ENCODE measurements at places on chromosomes 6 and 20. TPM values are rescaled to one million over a fixed set of nuclear protein-coding genes. Genes with fewer than 3 reads are reported as not detected.

DNA sequence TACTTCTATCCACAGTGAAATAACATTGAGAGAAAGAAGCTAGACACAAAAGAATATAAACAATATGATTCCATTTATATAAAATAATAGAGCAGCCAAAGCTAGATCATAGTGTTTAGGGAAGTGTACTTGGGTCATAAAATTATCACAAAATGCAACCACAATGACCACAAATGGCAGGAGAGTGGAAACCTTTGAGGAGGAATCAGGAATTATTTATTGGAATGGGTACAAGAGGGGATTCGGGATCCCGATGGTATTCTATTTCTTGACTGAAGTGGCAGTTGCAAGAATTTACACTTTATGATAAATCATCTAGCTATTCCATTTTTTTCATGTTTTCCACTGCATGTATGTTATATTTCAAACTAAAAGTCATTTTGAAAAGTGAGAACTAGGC is 76.1 kb downstream of the IPCEF1 start:
- no peak for DNase-seq

GRCh38 chr6:84804720-84805119 is 40.3 kb upstream of the TBX18 start:
- no peak for DNase-seq

DNA sequence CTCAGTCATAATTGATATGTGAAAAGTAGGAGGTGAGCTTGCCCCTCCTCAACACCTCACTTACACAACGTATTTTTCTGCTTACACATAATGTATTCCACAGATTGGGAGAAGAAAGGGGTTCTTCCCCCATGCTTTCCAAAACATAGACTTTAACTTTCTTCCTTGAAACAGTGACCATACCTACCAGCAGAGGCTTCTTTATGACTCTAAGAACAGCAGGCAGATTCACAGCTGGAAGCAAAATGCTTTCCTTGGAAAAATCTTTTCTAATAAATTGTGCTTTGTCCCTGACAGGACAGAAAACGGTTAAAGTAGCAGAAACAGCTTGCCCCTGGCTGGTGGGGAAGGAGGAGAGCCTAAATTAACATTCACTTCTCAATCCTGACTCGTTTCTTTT is 629.1 kb upstream of the IMPG1 start:
- no peak for DNase-seq

DNA sequence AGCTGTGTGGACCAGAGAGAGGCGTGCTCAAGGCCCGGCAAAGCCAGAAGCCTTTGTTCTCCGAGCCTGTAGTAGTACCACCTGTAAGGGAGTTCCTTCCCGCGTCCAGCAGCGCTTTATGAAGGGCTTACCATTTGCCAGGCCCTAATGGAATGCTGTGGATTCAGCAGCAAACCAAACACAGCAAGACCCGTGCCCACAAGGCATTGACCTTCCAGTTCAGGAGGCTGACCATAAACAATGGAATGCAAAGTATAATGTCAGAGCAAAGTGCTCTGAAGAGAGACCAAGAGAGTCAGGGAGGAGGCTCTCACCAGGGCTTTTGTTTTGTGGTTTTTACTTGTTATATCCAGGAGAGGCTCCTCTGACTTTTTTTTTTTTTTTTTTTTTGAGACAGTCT is 209.8 kb downstream of the ZMYND8 start:
- DNase-seq: no peak

DNA sequence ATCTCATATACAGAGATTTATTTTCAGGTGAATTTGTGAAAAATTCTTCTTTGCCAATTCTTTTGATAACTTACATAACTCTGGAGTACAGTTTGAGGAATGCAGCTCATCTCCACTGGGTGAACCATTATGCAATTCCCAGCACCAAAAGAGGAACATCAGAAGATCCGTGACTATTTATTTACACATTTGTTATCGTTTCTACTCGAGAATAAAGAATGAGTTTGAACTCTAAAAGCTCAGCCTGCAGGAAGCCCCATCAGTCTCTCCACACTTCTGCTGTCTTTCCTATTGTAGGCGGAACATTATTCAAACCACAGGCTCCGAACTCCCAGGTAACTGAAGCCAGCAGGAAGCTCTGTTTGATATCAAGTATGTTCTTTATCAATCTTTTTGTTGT is 95.9 kb upstream of the IFNGR1 start:
- no peak for DNase-seq

DNA sequence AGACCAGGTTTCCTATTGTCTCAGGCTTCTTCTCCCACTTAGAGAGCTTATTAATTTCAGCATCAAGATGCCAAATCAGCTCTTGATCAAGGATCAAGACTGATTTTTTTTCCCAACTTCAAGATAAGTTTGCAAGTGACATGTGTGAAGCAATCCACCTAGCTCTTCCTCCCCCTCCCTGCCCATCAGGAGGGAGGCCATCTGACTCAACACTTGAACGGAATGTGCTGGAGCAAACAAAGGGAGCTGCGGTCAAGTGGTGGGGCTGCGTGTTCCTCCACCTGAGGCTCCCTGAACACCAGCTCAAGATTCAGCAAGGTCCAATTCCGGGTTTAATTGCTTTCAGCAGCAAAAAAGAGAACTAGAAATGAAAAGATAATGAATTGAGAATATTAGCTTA is 38.7 kb downstream of the TTI1 start:
- DNase-seq: no peak

DNA sequence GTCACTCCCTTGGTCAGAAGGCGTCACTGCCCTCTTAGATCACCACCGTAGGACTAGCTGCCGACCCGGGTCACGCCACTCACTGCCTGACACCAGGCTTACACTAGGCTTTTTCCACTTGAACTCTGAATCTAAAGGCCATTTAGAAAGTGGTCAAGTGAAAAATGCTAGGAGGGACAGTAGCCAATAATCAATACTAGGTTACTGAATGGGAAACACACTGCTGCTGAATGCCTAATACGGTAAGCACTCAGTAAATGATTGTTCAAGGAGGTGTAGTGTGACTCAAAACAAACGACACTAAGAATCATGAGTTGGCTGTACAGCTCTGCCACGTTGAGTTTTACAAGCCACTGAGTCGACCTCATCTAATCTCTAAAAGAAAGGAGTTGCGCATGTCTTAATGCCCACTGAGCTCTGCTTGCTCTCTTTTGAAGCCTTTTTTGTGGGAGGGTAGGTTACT is 760 bp upstream of the IBTK start:
- DNase-seq: no peak

Gene GGTLC1
- total RNA-seq: not detected

Gene RIMS4
- 3.7 TPM for total RNA-seq

DNA sequence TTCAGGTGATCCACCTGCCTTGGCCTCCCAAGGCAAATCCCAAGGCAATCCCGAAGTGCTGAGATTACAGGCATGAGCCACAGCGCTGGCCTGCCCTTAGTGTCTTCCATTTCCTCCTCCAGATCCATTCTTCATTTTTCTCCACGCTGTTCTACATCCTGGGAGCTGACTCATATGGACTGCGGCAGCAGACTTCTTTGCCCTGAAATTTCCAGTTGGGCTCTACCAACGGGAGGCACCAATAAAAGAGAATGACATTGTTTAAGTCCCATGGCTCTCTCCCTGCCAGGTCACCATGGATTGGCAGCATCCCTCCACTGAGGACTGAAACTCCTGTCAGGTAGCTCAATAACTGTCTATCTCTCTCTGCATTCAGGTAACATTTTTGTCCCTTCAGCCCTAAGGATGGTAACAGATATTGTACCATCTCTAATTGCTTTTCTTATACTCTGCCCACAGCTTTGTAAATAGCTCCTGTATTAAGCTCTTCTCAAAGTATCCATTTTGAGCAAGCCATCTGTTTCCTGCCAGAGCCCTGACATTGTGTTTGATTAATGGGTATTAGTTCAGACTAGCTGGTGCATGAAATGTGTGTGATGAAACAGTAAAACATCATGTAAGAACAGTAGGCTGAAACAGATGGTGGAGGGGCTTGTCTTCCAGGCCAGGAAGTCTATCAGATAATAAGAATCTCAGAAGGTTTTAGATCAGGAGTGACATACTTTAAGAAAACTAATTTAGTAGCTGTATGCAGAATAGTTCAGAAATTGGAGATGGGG is 3.6 kb downstream of the TBCC start:
- DNase-seq: peak; percentile 16

GRCh38 chr6:28543651-28544610 is 18.2 kb downstream of the GPX5 start:
- DNase-seq: peak; percentile 74

Gene ZNF512B
- total RNA-seq: 15.3 TPM

DNA sequence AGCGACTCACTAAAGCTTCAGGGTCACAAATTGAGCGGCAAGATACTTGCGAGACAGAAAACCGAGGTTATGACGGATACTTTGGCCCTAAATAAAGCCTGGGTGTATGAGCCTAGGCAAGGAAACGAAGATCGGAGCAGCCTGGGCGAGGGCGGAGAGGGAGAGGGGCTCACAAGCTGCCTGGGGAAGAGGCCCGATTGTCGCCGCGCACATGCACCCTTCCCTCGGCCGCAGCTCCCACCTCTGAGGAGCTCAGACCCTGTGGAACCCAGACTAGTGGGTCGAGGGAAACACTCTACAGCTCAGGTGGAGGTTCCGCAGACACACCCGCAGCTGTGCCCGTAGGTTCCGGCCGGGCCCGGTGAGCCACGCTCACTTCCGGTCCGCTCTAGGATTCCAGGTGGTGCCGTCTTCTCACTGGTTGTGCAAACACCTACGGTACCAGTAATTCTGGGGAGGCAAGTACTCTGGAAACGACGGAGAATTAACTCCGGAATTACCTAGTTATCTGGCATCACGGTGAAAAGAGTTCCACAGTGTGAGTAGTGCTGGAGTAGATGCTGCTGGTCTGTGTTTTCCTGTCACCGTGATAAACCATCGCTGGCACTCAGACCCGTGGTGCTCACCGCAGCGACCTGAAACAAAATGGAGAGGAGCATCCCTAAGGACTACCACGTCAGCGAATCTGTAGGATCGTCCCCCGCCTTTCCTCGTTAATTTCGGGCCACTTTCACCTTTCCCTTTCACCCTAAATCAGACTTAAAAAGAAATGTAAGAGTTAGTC is 61.5 kb downstream of the GPX5 start:
- DNase-seq: peak; percentile 87

Gene DDX43
- 1.1 TPM for total RNA-seq

- peak; percentile 94 for DNase-seq
Measured at GRCh38 chr6:31660381-31661261, at the start of gene C6orf47. TSS of gene C6orf47 (minus strand) at chr6:31660778. CDS start at chr6:31659947, 831 bp downstream.

DNA sequence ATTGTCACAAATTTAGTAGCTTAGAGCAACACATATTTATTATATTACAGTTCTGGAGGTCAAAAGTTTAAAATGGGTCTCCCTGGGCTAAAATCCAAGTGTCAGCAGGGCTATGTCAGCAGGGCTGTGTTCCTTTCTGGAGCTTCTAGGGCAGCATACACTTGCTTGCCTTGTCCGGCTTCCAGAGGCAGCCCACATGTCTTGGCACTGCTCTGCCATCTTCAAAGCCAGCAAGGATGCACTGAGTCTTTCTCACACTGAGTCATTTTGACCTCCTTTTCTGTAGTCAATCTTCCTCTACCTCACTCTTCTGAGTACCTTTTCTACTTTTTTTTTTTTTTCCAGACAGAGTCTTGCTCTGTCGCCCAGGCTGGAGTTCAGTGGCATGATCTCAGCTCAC is 39.0 kb downstream of the ADGRF4 start:
- DNase-seq: no peak

GRCh38 chr6:13813621-13814175 is 659 bp downstream of the MCUR1 start:
- DNase-seq: peak; percentile 91

DNA sequence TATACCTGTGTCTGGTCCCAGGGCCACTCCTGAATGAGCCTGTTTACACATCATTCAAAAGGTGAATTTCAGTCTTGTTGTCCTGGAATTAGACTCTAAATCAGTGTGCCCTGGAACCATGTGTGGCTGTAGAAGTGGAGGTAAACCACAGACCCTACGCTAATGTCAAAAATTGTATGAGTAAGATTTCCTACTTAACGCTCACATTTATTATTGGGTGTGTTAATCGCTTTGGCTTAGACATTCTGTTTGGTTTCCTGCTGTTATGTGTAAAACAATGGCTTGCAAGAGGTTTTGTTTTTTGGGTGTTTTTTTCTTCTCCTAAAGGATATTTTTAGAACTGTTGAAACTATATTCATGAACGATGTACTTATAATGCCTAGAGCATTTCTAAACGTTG is 19.3 kb downstream of the PLCB1 start:
- DNase-seq: no peak

Gene GPR6
- total RNA-seq: 0.41 TPM

GRCh38 chr6:110853754-110854477 is 20.7 kb upstream of the AMD1 start:
- DNase-seq: no peak

Gene EPPIN
- not detected for total RNA-seq

Gene KHDC1L
- not detected for total RNA-seq

- DNase-seq: no peak
Measured at GRCh38 chr20:1338096-1338495, 9.2 kb upstream of the SDCBP2 start.

Gene SPATA25
- 6.4 TPM for total RNA-seq

DNA sequence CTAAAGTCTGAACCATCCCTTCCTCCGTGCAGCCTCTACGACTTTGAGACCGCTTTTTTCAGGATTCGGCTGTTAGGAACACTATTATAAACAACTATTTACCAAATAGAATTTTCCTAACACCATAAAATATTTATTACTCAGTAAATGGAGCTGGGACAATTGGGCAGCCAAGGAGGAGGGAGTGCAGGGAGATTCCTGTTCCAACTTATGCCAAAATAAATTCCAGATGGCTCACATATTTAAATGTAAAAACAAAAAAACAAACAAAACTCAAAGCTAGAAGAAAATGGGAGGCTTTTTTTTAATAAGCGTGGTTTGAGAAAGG is 48.1 kb downstream of the TCP11 start:
- DNase-seq: no peak

Gene LRRC73
- 0.51 TPM for total RNA-seq

GRCh38 chr6:33620158-33620855 is 815 bp upstream of the ITPR3 start:
- DNase-seq: peak; percentile 64

All from tongue (tissue), 3 donors.